Heart right ventricle (tissue), 16 donors: ENCODE measurements at places on chromosomes 7 and 10. TPM values are rescaled to one million over a fixed set of nuclear protein-coding genes. Genes with fewer than 3 reads are reported as not detected.

GRCh38 chr10:59688921-59689351, 20.7 kb downstream of the SLC16A9 start:
- DNase-seq = no peak

DNA sequence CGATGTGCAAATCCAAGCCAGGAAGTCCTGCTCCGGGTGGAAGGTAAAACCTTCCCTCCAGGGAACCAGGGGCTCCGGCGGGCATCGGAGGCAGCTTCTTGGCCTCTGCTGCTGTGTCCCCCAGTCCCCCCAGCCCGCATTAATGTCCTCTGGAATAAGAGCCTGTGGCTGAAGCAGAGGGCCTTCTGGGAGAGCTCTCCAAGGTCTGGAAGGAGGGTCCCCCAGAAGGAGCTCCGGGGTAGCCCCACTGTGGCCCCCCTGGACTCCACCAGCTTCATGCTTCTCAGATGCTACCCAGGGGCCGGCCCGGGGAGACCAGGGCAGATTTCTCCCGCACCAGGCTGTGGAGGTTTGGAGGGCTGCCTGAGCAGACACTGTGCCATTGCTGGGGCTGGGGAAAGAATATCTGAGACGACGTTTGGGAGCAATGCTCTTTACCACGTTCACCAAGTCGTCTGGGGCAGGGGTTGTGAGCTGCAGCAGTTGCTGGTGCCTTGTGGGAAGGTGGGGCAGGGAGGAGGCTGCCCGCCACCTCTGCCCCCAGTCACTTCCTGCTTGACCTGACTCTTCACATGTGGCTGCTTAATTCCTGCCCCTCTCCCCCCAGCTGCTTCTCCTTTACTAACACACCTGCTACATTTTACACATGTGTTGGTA, 8.3 kb downstream of the ZNF853 start:
- no peak for DNase-seq

GRCh38 chr7:73668886-73669230, 1.2 kb downstream of the VPS37D start:
- DNase-seq = no peak

DNA sequence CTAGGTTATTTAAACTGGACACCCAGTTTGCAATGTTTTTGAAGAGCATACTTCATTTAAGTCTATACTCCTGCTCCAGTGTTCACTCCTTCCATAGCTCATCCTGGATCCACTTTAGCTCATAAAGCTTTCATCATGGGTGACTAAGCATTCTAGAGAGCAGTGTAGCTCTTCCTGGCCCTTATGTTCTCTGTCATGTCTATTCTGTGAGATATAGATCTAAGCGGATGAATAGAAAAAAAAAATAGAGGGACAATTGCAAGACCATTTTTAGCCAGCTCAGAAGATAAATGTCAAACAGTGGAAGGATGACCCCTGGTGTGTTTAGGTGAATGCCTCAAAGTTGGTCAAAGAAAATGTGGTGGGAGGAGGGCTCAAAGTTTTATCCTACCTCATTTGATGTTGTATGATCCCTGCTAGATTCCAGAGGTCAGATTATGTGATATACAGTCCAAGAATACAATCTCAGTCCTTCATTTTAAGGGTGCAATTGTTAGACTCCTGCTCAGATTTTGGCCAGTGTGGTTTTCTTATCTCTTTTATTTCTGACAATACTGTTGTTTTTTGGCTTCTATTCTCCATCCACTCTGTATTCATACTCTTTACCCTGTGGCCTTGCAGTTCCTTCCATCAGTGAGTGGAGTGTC, 7.5 kb upstream of the HECW1 start:
- DNase-seq = no peak

Gene PON3
- polyA plus RNA-seq = 0.64 TPM

Gene ERVW-1
- polyA plus RNA-seq = not detected

Gene GIMAP6
- 20.2 TPM for polyA plus RNA-seq

Gene ORAI2
- polyA plus RNA-seq = 2.0 TPM
